ENCODE measurements at places on chromosomes 5 and 9.

DNA sequence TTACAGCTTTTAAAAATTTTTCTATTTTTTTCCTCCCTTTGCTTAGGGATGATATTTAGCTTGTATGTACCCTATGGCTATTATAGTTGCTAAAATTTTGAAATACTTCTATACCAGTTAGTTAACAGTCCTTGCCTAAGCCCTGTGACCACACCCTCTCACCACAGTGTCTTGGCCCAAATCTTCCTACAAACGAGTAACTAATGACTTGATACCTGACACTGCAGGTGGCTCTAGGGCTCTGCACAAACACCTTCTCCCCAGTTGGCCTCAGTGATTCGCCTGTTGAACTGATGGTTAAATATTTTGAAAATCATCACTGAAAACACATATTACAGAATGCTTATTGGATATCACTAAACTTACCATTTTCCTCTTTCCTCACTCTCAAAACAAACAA lies 449.6 kb upstream of the CHD1 start:
- DNase-seq: no peak

DNA sequence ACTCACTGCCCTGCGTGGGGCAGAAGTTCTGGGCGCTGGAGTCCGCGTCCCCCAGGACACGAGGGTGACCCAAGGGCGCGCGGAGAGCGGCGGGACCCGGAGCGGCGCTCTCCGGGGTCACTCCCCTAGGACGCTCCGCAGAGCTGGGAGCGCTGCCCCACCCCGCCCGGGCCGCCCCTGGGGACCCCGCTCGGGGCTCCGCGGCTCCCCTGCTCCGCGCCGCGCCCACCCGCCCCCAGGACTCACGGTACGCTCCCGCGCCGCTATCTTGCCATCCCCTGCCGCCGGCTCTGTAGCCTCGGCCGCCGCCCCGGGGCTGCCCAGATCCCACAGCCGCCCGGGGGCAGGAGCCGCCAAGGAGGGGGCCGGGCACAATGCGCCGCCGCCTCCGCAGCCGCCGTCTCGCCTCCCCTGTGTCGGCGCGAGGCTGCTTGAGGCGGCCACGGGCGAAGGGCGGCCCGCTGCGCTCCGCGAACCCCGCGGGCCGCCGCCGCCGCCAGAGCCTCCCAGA lies 303 bp downstream of the LIFR start:
- DNase-seq: no peak

DNA sequence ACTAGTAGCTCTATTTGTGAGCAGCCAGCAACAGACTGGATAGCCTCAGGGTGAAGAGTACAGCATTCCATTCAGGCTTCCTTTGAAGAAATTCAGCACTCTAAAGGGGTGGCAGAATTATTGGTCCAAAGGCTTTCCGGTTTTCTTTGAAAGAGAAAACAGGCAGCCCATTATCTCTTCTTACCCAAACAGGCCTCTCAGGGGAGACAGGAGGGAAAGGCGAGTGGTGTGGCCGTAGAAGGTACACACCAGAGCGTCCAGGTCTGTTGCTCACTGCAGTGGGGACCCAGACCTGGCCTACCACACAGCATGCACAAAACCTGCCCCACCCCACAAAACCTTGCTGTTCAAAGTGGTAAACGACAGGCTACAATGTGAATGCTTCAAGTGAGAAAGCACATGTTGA lies 83.3 kb downstream of the ZNF608 start:
- DNase-seq: no peak

- no peak for DNase-seq
Measured at GRCh38 chr5:62717301-62717933, 138.8 kb downstream of the LRRC70 start.

- DNase-seq: no peak
Measured at GRCh38 chr5:116404016-116404415, 170.6 kb downstream of the SEMA6A start.

DNA sequence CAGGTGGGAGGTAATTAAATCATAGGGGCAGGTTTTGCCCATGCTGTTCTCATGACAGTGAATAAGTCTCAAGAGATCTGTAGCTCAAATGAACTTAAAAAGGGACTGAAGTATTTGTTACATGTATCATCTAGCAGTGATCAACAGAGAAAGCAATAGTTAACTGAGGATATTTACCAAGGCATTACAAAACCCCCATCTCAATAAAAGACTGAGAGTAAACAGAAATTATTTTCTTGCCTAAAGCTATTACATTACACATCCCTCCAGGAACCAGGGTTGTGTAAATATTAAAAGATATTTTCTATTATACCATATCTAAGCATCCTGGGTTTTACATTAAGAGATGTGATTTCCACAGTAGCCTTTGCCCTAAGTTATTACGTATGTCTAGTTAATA lies 169.9 kb downstream of the CTNND2 start:
- DNase-seq: no peak

DNA sequence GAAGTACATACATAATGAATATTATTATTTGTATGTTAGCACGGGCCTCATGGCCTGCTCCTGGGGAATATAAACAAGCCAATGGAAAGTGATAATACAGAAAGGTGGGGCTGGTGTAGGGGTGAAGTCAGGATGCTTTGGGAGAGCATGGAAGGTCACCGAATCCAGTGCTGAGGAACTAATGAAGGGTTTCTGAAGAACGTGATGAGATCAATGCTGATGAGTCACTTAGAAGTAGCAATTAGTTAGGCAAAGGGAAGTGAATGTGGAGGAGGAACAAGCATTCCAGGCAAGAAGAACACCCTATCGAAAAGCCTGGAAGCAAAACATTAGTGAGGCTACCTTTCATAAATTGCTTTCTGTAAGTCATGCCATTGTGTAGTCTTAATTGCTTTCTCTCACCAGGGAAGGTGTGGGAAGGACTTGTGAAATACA lies 2.1 kb downstream of the ANXA1 start:
- no peak for DNase-seq

GRCh38 chr5:94884311-94884710 lies 265.8 kb downstream of the SLF1 start:
- DNase-seq: no peak

DNA sequence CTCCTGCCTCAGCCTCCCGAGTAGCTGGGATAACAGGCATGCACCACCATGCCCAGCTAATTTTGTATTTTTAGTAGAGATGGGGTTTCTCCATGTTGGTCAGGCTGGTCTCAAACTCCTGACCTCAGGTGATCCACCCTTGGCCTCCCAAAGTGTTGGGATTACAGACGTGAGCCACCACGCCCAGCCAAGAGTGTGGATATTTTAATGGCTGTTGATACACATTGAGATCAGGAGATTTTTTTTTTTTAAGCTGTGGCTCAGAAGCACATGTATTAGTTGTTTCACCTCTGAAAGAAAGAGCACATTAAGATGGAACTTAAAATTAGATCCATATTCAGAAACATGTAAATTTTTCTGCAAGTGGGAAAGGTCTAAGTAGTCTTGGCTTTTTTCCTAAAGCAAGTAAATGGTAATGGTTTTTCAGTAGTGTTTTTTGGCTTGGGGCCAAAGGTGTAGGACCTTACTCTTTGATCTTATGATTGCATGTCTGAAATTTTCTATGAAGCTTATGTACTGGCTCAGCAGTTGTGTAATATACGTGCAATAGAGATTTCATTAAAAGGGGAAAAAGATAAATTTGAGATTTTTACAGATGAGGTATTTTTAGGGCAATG lies 9.9 kb downstream of the RBM27 start:
- DNase-seq: no peak

GRCh38 chr5:73282923-73283322 lies 109.9 kb downstream of the TMEM174 start:
- no peak for DNase-seq

DNA sequence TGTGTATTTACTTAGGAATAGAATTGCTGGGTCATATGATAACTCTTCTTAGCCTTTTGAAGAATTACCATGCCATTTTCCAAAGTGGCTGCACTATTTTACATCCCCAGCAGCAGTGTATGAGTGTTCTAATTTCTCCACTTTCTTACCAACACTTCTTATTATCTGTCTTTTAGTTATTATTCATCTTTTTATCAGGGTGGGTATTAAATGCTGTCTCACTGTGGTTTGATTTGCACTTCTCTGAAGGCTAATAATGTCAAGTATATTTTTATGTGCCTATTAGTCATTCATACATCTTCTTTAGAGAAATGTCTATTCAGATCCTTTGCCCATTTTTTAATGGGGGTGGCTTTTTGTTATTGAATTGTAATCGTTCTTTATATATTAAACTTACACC lies 36.8 kb downstream of the SLC1A3 start:
- DNase-seq: no peak

DNA sequence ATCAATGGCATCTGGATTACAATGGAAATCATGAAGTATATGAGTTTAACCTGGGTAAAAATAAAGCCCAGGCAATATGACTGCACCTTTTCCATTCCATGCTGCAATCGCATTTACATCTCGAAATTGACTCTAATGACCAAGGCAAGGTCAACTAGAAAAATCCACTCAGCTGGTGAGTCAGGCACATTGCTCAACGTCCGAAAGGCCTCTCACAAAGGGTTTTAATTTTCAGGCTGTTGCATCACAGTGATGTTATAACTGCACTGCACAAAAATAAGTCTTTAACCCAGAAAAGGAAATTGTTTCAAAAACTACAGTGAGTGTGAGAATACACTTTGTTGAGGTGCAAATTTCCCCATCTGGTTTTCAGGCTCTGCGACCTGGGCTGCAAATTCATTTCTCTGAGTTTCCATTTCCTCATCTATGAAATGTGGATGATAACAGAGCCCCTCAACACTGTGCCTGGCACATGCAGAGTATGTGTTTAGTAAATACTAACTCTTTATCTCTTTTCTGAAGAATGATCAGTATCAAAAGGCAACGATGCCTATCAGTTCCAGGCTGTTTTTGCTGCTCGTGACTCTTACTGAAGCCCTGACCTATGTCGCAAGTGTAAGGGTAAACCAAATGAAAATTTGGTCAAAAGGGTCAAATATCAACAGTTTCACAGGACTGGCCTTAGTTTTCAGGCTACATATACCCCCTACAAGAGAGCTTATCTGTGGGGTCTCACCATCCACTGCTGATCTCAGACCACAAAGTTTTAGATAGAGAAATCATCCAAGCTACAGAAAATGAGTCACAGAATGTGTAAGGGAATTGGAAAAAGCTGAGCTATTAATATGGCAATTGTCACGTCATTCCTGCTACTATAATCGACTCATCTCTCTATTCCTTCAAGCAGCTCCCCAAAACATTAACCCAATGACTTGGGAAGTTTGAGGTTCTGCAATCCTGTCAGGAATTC lies 4.1 kb downstream of the NFIL3 start:
- DNase-seq: no peak

DNA sequence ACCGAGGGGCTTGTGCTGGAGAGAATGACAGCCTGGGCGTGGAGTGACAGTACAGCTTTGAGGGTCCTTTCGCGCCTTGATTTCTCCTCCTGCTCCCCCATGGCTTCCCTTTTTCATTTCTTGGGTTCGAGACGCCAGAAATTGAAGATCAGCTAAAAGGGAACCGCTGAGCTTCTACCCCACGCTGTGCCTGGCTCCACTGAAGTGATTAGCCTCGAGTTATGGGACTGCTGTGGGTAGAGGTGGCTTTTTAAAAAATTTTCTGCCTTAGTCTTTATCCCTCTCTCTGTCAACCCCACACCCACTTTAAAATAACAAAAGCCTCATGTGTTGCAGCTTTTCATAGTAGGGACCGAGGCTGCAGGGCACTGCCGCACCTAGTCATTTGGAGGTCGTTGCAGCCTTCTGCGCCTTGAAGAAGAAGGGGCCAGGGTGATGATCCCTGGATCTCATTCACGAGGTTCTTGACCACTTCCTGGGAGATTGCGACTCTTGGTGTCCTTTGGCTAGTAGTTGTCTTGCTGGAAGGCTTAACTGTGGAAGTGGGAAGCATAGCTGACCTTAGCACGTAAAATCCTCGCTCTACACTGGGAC lies 603 bp downstream of the PPIP5K2 start:
- DNase-seq: no peak

DNA sequence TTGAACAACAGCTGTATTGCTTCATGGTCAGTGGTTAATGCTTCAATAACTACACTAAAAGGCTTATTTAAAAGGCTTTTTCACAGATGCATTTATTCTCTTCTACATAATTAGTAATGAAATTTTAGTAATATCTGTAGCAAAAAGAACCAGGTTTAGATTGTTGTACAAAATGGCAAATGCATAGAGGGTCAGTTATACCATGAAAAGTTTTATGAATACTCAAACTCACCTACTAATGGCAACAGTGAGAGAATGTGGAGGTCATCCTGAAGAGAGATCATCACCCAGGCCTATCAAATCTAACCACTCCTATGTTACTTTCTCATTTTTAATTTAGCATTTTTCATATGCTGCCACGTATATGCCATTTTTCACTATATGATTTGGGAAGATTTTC lies 444.3 kb upstream of the CDH9 start:
- no peak for DNase-seq

Data from CD4-positive, alpha-beta T cell treated with Interleukin-2 at 100 ng/mL for 4 hours (primary cell).